ENCODE measurements at places on chromosomes 2 and 18.

- no peak for DNase-seq
Observed at GRCh38 chr2:114108824-114109416, 219.0 kb downstream of the ACTR3 start.

GRCh38 chr2:148670773-148671172, 26.2 kb downstream of the EPC2 start:
- DNase-seq: no peak

GRCh38 chr18:57208047-57208446, 61.2 kb downstream of the BOD1L2 start:
- DNase-seq: no peak

DNA sequence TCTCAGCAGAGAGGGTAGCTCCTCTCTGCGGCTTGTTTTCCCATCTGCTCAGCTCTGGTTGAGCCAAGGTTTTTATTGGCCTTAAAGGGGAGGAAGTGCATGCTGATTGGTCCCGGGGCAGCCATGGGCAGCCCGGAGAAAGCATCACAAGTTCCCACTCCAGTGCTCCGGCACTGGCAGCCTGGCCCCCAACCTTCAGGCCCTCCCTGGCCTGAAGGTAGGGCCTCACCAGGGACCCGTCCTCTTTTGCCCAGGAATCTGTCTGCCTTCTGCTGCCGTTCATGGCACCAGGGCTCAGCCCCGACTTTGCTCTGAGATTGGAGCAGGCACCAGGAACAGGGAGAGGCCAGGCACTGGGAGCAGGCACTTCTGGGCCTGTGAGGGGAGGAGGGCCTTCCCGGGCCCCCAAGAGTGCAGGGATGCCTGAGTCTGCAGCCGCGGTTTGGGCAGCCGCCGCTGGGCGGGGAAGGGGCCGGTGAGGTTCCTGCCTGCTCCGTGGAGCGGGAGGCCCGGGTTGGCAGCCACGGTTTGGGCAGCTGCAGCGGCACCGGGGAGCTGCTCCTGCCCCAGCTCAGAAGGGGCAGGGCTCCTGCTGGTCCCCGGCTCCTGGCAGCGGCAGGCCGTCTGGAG, 17.5 kb upstream of the ILKAP start:
- DNase-seq: no peak

- DNase-seq: peak; percentile 25
Observed at GRCh38 chr2:168136392-168136977, 110.9 kb downstream of the STK39 start.

GRCh38 chr18:48412339-48412929, 3.3 kb upstream of the ZBTB7C start:
- no peak for DNase-seq

DNA sequence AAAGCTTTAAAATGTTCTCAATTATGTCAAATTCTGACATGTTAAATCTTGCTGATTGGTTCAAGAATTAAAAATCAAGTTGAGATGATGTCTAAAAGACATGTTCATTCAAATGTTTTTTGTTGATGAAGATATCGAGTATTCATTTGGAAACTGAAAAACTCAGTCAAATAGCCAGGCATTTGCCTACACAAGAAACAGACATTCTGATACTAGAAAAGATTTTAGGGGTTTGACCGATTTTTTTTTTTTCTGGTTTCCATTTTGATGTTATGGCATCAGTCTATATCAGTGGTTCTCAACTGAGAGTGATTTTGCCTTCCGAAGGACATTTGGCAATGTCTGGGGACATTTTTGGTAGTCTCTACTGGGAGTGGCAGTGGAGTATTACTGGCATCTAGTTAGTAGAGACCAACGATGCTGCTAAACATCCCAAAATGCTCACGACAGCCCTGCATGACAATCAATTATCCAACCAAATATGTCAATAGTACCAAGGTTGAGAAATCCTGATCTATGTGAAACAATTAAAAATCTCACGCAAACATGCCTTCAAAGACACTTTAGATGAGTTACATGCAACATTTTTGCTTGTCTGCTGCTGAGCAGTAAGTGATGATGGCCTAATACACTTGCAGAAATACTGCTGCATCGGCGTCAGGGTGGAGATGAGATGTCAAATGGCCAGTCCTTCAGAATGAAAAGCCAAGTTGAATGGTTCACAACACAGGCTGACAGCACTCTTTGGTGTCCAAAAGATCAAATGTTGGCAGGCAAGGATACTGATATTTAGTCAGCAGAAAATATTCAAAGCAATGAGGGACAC, 12.5 kb downstream of the RASGRP3 start:
- no peak for DNase-seq

DNA sequence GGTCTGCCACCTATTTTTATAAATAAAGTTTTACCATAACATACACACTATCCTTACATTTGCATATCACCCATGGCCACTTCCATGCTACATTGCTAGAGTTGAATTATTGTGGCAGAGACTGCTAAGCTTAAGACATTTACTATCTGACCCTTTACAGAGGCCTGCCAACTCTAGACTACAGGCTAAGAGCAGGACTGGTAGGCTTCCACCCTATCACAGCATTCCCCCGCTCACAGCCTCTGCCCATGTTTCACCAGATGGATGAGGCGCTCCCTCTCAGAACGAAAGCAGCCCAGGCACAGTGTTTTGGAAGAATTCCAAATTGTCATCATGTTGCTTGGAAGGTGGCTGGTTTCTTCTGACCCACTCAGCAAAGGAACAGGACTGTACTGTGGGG, 91.7 kb upstream of the SLC35G4 start:
- no peak for DNase-seq

DNA sequence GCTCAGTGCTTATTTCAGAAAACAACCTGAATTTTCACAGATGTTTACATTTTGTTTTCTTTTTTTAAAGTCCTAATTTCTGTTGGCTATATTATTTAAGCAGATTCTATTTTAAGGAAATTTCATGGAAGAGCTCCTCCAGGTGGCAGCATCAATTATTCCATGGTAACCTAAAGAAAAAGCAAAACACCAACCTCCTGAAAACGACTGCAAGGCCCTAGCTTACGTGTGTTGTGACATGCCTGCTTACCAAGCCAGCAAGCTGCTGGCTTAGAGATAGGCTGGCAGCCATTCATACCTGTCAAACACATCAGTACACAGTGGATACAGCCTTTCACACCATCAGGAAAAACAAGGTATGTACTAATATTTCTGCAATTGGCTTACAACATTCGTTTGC, 64.9 kb downstream of the LPIN2 start:
- DNase-seq: no peak

DNA sequence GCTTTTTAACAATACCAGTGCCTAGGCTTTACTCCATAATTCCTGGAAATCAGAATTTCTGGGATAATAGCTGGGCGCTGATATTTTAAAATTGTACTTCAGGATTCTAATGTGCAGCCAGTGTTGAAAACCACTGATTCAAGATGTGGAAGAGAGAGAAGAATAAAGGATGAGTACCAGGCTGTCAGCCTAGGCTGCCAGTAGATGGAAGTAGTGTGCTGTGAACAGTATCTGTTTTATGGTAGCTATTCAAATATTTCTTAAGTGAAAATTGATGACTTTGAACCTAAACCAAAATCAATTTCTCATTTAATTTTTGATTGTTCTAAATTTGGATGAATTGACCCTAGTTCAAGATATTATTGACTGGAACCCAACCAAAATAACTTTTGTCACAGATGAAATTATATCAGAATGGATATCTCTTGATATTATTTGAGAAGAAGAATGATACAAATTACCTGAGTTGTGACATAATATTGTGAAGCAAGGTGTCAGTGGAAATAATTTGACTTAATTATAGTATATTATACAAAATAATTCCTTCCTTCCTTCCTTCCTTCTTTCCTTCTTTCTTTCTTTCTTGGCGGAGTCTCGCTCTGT, 88.0 kb downstream of the COMMD1 start:
- peak; percentile 24 for DNase-seq

- DNase-seq: peak; percentile 3
Observed at GRCh38 chr2:146806364-146807005, 1038.3 kb upstream of the ACVR2A start.

DNA sequence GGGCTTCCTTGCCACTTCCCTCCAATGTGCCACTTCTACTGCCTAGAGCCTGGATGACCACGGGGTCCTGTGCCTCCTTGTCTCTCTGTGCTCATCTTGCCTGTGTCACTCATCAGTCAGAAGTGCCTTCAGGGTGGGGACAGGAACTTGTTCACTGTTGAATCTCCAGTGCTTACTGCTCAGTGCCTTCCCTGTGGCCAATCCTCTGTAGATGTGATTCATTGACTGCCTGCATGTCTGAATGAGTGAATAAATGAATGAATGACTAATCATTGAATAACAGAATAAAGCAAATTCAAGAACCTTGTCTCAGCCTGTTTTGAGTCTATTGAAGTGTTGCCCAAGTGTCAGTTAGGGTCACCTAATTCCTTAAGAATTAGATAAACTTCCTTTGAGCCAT, 42.3 kb upstream of the FAM136A start:
- no peak for DNase-seq

- DNase-seq: no peak
Observed at GRCh38 chr18:67007999-67008398, 404.1 kb upstream of the CDH19 start.

DNA sequence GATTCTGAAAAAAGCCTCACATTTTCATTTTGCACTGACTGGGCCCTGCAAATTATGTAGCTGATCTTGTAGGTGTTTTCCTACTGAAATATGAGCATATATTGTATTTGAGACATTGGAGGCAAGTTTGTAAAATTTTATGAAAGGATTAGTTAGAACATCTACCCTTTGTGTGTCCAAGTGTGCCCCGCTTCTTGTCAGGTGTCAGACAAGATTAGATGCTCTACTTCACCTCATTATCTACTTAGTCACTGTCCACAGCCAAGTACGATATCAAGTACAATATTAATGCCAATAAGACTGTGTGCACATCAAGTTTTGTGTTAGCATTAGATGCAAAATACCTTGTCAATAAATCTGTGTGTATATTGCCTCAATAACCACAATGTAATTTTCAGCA, 67.8 kb upstream of the RPRM start:
- no peak for DNase-seq

- no peak for DNase-seq
Observed at GRCh38 chr2:98582523-98582922, 25.8 kb downstream of the COA5 start.

GRCh38 chr2:216006164-216006663, 7.1 kb downstream of the MREG start:
- no peak for DNase-seq

DNA sequence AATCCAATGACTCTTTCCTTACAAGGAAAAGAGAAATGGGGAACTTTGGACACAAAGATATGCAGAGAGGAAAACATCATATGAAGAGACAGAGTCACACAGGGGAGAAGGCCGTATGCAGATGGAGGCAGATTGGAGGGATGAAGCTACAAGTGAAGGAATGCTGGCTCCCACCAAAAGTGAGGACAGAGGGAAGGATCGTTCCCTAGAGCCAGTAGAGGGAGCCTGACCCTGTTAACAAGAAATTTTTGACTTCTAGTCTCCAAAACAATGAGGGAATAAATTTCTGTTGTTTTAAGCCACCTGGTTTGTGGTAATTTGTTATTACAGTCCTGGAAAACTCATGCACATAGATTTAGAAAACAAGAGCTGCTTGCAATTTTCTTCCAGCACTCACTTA, 169.3 kb downstream of the PMAIP1 start:
- DNase-seq: no peak

- no peak for DNase-seq
Observed at GRCh38 chr2:44335806-44336538, 25.3 kb downstream of the PREPL start.

DNA sequence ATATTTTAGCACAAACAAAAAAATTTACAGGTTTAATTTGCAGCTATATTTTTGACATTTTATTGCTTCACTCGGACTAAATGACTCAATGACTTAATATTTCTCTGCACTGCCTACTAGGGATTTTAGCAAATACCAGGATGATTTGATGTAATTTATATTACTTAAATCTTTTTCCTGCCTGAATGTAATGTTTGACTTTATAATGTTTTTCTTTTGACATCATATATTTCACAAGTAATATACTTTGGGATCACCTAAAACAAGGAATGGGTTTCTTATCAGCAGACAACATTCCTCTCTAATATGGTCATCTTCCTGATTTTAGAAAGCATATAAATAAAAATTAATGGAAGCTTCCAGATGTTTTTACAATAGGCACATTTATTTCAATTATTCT, 253.2 kb upstream of the EPC2 start:
- no peak for DNase-seq

- no peak for DNase-seq
Observed at GRCh38 chr2:106885971-106886915, at the start of gene ST6GAL2. ST6GAL2 (minus strand) TSS chr2:106886167; CDS start chr2:106843977, 42,190 bp downstream.

DNA sequence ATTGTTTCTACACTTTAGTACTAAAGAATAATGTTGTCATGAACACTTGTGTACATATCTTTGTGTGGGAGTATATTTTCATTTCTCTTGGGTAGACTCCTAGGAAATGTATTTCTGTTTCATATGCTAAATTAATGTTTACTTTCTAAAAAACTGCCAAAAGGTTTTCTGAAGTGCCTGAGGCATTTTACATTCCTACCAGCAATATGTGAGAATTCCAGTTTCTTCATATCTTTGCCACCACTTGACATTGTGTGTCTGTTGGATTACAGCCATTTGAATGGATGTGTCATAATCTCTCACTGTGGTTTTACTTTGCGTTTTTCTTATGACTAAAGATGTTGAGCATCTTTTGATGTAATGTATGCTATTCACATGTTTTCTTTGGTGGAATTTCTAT, 428.2 kb upstream of the KCNH7 start:
- no peak for DNase-seq

DNA sequence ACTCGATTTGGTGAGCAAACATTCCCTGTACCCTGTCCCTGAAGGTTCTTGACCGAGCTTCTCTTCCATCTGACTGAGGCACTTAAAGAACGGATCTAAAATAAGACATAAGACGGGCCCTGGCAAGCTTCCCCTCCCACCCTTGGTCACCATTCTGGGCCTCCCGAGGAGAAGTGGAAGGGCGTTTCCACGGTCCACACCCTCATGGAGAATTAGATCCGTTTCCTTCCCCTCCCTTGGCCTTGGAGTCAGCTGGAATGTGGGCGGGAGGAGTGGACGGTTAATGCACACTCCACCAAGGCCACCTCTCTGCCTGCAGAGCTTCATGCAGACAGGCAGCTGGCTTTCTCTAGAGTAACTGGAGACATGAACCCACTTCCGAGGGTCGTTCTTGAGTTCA, 257.3 kb upstream of the APCDD1 start:
- DNase-seq: no peak

DNA sequence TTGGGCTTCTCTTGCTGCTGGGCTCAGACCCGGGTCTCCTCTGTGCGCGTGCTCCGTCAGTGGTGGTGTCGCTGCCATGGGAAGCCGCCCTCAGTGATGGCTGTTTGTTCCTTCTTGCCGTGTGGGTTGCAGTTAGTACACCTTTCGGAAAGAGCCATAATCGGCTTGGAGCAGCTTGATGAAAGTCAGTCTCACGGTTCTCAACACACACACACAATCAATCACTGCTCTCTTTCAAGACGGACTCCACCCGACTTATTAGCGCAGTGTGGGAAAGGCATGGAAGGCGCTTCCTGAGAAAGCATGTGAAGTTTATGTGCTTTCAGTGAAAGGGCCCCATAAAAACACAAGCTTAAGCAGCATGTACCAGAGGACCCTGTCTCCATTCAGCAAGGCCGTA, 64.1 kb downstream of the SOX11 start:
- DNase-seq: no peak

Data from NCI-H446 treated with DMSO at 0.1 percent for 48 hours (cell line).